Daoy (cell line): ENCODE measurements at places on chromosomes 6 and 20. TPM values are rescaled to one million over a fixed set of nuclear protein-coding genes. Genes with fewer than 3 reads are reported as not detected.

Gene GLP1R
- not detected in 2 replicates for total RNA-seq

Gene TGM2
- total RNA-seq, result 27.3 and 33.4 TPM in 2 replicates

Gene GPRC6A
- total RNA-seq, result not detected in 2 replicates

Gene NKAIN2
- total RNA-seq, result not detected in 2 replicates

DNA sequence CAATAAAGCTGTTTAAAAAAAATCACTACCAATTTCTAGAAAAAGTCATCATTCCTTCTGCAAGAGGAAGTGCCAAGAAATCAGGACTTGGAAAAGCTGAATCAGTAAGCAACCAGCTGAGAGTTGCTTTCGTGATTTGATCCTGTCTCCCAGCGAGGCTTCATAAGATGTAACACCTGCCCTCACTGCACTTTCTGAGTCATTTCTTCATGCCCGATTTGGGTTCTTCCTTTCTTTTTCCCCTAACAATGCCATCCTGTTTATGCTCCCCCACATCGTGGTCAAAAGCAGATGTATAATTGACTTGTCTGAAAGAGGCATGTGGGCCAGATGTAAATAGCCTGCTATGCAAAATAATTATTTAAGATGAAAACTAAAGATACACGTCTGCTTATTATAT is 52.1 kb downstream of the RIPOR2 start:
- peak; percentile 46 for DNase-seq

GRCh38 chr20:50186987-50187402 is 3.6 kb upstream of the CEBPB start:
- no peak for DNase-seq

DNA sequence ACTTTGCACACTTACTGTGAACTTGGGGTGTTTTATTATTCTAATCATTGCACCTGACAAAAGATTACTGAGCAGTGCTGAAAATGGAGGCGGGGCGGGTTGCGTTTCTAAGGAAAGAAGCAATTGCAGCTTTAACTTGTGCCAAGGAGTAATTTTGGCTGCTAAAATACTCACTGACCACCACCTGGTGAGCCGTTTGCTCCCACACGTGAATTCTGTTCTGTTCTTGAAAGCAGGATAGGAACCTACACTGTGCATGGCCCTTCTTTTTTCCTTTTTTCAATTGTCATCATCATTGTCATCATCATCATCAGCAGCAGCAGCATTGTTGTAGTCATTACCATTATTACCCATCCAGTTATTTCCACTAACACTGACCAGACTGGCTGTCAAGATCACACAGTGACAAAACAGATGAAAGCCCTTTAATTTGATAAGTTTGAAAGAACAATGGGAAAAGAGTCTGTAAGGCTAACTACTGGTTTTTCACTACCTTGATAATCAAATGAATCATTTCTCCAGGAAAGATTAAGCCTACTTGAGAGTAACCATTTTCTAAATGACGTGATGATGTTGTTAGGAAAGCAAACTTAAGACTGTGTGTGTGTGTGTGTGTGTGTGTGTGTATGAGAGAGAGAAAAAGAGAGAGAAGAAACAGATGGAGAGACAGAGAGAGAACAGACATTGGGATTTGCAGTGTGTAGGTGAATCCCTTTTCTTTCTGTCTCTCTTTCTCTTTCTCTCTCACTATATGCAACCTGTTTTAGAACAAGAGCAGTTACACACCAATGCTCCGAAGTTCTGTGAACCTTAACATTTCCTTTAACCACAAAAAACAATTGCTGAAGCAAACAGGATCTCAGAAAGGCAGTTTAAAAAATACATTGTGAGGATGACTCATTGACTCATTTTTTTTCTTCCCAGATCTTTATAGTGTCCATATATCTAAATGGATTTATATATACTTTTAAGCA is 3.8 kb downstream of the RIPOR2 start:
- DNase-seq, result no peak

DNA sequence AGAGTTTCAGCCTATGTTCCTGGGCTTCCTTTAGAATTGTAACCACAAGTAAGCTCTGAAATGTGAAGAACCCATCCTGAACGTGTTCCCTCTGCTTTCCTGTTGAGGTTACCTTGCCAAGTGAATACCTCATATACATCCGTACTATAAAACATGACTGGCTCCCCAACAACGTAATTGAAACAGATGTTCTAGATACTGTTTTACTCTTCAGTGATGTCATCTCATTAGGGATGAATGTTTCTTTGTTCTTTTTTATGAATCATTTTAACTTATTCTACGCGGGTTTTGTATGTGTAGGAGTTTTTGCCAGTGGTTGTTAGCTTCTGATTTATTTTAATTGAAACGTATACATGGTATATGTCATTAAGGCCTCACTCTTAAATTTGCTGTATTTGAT is 166.8 kb downstream of the SAMD5 start:
- DNase-seq, result peak; percentile 64

DNA sequence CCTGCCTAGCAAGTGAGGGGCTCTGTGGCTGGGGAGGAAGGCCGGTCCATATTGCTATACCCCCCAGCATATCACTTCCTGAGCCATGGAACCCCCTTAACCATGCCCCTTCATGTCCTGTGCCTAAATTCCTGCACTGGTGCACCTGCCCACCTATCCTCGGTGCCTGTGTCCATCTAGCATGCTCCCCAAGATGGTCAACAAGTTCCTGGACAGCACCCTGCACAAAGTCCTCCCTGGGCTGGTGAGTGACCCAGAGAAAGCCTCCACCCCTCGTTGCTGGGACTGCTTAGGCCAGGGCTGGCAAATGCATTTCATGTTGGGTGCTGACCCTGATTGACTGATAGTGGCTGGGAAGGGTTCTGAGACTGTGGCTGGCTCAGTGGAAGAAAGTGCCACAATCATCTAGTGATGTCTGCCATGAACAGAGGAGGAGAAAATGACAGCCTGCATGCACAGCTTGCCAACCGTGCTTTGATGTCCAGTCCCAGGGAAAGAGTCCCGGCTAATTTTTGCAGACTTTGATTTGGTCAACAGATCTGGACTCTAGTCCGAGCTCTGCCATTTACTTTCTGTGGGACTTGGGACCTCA is 3.5 kb downstream of the BPIFB6 start:
- DNase-seq, result no peak
